ENCODE measurements at places on chromosomes 5 and 9. TPM values are rescaled to one million over a fixed set of nuclear protein-coding genes. Genes with fewer than 3 reads are reported as not detected.
A peak's percentile ranks its signal among the peaks of the same experiment; 100 is the strongest.

The IL5 gene
- not detected for total RNA-seq

The SV2C gene
- total RNA-seq = 0.06 TPM

The F12 gene
- 2.0 TPM for total RNA-seq

The SLC34A1 gene
- total RNA-seq = not detected

The TMEFF1 gene
- 103 TPM for total RNA-seq

The TAS2R1 gene
- total RNA-seq = not detected

The HAVCR2 gene
- 0.19 TPM for total RNA-seq

The SHROOM1 gene
- 2.0 TPM for total RNA-seq

The RNF183 gene
- total RNA-seq = 0.09 TPM

The TENT4A gene
- total RNA-seq = 20.9 TPM

The CDH6 gene
- 18.0 TPM for total RNA-seq

The GRM6 gene
- not detected for total RNA-seq

The ANKDD1B gene
- total RNA-seq = 0.60 TPM

The SPRY4 gene
- 0.13 TPM for total RNA-seq

The GADD45G gene
- total RNA-seq = 1.8 TPM

DNA sequence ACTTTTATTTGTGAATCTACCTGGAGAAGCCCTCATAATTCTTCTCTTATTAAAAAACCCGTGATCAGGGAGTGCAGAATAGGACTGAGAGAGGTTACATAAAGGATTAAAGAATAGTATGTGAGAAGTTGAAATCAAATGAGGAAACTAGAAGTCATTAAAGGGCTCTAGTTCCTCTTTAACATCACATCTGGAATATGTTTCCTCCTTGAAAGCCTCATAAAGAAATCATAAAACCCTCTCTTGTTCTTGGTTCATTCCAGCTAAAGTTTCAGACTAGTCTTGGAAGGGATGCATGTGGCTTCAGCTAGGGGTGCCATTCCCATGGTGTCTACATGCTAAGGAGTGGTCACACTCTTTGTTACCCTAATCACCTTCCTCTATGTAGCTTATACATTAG is 5.7 kb upstream of the C5orf46 start:
- DNase-seq = no peak

GRCh38 chr5:180370861-180371641 is 17.9 kb upstream of the GFPT2 start:
- DNase-seq = no peak

GRCh38 chr9:120622790-120623189 is 42.8 kb upstream of the CDK5RAP2 start:
- DNase-seq = no peak

GRCh38 chr9:83957248-83957513 is 22.8 kb downstream of the HNRNPK start:
- no peak for DNase-seq

GRCh38 chr5:142192286-142193113 is 83.9 kb downstream of the NDFIP1 start:
- DNase-seq = no peak

DNA sequence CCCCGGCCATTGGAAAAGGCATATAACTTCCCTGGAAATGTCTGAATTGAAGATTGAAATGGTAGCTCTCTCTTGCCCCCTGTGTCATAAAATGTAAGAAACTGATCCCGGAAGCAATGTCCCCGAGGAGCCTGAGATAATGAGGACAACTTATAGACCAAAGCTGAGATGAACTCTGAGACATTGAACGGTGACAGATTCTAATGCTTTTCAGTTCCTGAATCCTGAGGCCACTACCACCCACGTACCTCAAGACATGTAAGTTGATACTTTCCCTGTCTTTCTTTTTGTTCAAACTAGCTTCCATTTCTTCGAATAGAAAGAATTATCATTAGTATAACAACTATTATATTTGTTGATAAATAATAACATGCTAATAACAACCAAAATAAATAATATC is 51.0 kb downstream of the KIF4B start:
- DNase-seq = no peak

- DNase-seq = no peak
Measured at GRCh38 chr9:113386571-113387393, 10.0 kb upstream of the HDHD3 start.

GRCh38 chr9:133948561-133949485 is 43.3 kb downstream of the VAV2 start:
- no peak for DNase-seq

DNA sequence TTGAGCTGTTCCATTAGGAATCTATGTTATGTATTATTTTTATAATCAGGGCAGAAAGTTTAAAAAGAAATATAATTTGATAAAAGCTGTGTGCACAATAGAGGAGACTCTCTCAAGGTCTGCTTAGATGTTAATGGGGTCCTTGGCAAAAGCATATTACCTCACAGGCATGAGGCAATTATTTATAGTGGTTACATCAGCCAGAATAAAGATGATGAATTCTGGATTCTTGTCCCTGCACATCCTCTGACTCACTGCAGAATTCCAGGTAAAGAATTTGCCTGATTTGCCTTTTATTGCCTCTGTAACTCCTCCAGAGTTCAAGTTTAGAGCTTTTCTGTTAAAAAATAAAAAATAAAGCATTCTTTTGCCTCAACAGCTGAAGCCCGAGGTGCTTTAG is 253.6 kb downstream of the MAST4 start:
- DNase-seq = no peak

GRCh38 chr9:115367780-115368525 is 250.0 kb upstream of the TNC start:
- no peak for DNase-seq

- no peak for DNase-seq
Measured at GRCh38 chr5:153236319-153236718, 254.2 kb upstream of the GRIA1 start.

DNA sequence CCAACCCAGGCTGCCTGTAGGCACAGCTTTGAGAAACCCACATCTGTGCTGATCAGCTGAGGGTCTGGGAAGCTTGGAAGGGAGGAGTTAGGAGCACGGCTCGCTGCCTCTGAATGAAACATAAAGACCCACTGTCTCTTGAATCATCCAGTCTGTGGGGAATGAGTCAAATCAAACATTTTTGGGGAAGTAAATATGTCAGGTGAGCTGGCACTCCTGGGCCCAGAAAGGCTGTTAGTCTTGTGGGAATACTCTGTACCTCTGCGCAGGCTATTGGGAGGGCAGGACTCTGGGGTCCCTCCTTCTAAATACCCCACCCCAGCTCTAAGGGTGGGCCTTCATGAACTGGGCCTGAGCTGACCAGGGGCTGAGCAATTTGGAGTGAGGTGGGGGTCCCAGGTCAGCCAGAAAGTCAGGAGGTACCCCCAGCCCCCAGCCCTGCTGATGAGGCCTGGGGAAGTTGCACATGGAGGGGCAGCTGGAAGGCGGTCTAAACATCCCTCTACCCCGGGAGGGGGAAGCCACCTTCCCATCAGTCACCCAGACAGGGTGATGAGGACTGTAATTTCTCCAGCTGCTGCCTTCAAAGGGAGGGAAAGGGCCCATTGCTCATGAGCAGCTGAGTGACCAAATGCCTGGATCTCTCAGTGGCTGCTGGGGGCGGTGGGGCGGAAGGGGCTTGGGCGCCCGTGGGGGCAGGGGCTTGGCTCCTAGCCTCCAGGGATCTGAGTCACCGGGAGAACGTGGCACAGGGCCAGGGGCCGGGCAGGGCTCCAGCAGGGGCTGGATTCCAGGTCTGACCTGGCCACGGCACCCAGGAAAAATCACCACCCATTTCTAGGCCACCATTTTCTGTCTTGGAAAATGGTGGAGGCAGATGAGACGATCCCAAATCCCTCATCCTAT is 10.8 kb downstream of the FIBCD1 start:
- no peak for DNase-seq

GRCh38 chr5:114883675-114884074 is 286.0 kb downstream of the TRIM36 start:
- no peak for DNase-seq

DNA sequence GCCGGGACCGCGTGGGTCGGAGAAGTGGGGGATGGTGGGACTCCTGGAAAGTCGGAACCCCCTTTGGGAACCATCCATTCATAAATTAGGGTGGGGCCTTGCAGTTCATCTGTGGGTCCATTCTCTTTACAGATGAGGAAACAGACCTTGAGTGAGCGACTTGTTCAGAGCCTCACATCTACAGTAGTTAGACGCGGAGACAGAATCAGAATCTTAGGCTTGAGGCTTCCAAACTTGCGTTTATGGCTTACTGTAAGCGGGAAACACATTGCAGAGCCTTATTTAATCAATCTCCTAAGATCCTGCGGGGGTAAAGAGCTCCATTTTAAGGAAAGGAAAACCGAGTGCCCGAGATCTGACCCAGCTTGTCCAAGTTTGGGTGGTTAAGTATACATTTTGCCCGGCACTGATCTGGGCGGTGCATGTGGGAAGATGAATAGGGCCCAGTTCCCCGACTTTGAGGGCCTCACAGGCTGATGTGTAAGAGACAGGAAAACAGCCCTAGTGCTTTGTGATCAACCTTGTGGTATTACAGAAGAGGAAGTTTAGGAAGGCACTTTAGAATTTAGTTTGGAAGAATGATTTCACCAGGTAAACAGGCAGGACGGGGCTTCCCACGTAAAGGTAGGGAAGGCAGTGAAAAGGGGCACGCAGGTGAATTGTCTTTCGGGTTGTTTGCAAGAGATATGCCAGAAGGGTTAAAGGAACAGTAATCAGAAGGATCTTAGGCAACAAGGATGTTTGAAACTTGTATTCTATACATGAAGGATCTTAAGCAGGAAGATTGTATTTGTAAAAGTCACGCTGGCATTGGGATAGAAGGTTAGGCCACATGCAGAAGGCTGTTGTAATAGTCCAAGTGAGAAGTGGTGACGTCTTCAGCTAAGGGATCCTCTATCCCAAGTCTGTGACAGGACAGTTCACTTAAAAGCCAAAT is 744 bp downstream of the TARS1 start:
- peak; percentile 35 for DNase-seq

DNA sequence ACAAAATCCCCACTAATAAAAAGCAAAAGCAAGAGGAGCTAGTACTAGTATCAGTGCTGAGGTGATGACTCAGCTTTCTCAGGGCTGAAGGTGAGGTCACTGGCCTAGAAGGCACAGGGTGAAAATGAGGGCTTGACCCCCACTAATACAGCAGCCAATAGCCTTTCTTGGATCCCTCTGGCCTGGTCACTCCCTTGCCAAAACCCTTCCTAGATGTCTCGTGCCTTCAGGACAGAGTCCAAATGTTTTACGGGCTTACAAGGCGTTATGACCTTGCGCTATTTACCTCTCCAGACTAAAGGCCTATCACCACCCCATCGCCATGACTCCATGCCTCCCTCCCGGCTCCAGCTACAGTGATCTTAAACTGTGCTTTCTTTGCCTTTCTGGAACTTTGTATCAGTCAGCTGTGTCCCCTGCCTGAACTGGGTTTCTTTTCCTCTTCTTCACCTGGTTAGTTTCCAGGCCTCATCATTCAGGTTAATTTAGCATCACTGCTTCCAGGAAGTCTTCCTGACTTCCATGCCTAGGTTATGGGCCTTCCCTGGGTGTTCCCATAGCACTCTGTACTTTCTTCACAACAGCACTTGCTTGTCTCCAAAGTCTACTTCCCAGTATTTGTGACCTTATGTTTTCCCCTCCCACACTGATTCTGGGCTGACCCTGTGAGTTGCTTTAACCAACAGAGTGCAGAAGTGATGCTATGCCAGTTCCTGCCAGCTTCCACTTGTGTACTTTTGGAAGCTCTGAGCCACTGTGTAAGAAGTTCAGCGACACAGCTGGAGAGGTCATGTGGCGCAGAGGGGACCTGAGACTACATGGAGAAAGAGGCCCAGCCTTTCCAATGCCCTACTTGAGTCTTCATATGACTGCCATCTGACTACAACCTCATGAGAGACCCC is 4.2 kb upstream of the DELE1 start:
- DNase-seq = no peak

- DNase-seq = no peak
Measured at GRCh38 chr5:31364881-31365636, 166.8 kb downstream of the DROSHA start.

DNA sequence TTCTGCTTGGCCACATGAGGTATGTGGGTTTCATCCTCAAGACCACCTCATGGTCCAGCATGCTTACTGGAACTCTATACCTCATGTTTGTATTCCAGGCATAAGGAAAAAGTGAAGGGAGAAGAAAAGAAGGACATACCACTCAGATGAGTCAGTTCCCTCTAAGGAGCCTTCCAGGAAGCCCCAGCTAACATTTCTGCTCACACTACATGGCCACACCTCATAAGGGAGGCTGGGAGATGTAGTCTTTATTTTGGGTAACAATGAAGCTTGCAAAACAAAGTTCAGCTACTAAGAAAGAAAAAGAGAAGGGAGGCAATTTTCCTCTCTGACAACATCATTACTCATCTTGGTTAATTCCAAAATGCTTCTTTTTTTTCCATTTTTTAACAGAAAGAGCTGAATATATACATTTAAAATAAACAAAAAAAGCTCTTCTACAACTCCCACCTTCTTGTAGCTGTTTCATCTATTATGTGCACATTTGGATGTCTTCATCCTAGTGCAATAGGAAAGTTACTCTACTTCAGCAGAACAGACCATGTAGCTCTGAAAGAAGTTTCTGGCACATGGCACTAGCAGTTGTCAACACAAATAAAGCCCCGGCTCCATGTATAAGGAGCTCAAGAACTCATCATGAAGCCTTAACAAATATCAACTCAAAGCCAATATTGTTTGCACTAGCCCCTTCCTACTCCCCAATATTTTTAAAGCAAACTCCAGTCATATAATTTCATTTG is 123.6 kb upstream of the CCDC112 start:
- no peak for DNase-seq

- DNase-seq = no peak
Measured at GRCh38 chr9:133788819-133789717, 50.9 kb upstream of the SARDH start.

DNA sequence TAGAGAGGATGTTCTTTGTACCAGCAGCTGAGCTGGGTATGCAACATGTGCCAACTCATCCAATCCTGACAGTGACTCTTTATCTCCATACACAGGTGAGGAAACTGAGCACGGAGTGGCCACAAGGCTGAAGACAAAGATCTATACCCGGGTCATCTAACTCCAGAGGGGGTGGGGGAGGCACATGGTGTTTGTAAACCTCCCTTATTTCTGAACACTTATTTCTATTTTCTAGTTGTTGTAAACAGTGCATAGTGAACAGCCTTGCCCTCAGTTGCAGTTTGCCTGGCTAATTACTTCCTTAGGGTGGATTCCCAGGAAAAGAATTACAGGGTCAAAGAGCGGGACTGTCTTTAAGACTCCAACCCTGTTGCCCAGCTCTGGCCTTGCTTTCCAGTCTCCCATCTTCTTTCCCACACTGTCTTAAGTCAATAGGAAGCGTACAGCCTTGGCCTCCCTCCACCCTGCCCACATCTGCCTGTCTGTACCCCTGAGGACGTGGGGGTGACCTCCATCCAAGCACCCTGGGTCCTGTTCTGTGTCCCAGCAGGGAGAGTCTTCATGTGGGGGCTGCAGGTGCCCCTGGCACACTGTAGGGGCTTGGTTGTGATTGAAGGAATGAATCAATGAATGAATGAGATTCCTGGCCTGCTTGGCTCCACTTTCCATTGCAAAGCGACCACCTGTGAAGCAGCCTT is 13.2 kb upstream of the FIBCD1 start:
- no peak for DNase-seq

GRCh38 chr9:84950879-84951811 is 281.6 kb downstream of the NTRK2 start:
- no peak for DNase-seq

All from neural progenitor cell (in vitro differentiated cells).